Stimulated activated CD4-positive, alpha-beta T cell treated with anti-CD3 and anti-CD28 coated beads, Interleukin-1b, Interleukin-23, amount 100 ng/mL, for 24 hours (primary cell): ENCODE measurements at places on chromosomes 1 and 21.

DNA sequence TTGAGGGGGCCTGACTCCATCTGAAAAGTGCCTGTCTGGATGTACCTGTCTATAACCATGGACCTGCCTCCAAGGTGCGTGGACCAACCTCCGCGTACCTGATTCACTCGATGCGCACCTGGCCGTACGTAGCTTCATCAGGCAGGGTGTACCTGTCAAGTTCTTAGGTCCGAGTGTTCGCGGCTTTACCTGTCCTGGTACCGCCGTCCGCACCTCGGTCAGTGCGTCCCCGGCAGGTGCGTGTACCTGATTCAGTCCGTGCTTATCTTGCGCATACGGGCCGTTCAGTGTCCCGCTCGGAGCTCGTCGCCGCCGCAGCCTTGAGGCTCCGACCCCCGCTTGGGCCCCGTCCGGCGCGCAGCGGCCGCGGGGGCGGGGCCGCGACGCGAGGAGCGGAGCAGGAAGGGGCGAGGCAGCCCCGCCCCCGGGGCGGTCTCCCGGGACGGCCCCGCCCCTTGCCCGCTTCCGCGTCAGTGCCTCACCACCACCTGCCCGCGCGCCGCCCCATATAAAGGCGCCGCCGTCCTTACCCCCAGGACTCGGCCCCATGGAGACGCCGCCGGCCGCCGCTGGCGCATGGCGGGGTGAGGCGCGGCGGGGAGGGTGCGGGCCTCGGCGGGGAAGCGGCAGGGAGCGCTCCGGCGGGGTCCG, at the start of gene ZC3H12A:
Gene ZC3H12A, plus strand, starts transcription at position 535 of the 651 bp plus-strand sequence. CDS start 917 bp downstream, outside the sequence.
- DNase-seq = peak; percentile 85

- peak; percentile 5 for DNase-seq
Observed at GRCh38 chr1:6889875-6890480, 104.7 kb downstream of the CAMTA1 start.

GRCh38 chr1:31299365-31299764, 2.5 kb downstream of the ZCCHC17 start:
- DNase-seq = no peak

DNA sequence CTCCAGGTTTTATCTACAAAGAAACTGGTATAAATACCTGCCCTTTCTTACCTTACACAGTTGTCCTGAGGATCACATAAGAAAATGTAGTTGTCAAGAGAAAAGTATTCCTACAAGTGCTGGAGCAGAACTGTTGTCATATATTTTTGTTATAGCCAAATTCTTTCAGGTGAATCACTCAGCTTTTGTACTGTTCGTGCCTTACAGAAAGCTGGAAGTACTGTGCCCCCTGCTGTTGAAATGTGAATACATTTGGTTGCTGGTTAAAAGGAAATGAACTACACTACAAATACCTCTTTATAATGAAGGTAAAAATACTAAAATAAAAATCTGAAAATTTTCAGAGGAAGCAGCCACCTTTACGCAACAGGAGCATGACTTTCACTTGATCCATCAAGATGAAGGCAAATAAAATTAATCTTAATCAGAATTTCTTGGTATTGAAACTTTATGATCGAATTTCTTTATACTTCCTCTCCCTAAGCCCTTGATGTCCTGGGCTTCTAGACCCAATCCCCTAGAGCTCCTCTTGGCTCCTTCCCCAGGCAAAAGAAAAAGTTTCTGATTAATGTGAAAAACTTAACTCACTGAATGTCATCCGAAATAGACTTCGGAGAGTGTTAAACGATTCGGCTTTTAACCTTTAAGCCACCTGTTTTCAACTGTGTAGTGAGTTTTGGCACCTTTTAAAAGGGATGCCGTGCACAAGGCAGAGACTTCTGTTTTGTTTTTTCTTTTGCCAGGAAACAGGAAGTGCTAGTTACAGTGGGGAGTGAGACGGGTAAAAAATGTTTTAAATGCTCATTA, 12.5 kb downstream of the CHML start:
- DNase-seq = peak; percentile 7

GRCh38 chr1:167431261-167431908, 86.9 kb downstream of the CD247 start:
- DNase-seq = no peak

DNA sequence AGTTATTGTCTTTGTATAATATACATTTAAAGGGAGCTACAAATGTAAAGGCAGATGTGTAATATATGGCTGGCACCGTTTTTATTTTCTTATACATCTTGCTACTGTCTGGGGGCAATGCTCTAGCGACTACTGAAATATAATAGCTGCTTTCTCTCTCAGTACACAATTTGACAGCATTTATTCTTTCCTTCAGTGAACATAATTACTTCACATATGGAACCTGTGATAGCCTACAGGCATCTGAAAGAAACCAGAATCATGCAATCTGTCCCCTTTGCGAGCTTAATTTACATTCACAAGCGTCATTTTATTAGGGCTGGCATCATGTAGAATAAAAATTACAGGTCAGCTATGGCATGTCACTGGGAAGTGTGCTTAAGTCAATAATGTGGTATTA, 557.5 kb upstream of the PTBP2 start:
- no peak for DNase-seq

DNA sequence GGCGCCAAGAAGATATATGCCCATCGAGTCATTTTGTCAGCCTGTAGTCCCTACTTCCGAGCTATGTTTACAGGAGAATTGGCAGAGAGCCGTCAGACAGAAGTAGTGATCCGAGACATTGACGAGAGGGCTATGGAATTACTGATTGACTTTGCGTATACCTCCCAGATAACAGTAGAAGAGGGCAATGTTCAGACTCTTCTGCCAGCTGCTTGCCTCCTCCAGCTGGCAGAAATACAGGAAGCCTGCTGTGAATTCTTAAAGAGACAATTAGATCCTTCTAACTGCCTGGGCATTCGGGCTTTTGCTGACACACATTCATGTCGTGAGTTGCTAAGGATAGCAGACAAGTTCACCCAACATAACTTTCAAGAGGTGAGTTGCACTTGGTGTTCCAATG, 19.1 kb downstream of the KLHL20 start:
- no peak for DNase-seq

DNA sequence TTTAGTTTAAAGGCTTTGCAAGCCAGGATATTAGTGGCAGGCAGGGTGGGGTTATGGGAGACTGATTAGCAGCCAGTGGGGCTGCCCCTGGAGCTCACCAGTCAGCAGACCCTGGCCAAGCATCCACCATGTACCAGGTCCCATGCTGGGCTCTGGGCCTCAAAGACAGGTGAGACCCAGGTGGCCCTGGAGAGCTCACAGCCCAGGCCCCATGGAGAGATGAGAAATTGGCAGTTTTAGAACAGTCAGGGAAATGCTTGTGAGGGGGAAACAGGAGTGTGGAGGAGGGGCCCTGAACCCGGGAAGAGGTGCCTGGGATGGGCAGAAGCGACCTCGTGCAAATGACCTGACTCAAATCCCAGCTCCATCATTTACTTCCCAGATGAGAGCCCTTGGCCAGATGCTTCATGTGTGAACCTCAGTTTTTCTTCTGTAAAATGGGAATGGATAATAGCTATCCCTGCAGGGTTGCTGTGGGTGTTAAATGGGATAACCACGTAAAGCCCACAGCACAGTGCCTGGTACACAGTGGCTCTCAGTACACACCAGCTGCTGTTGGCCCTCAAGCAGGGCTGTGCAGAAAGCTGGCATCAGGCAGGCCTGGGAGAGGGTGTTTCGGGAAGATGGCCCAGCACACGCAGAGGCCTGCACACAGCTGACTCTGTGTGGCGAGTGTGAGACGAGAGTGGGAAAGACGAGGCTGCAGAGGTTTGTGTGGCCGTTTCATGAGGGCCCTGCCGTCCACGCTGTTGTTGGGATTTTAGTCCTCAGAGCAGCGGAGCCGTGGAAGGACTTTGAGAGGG, 518.5 kb downstream of the PTPRU start:
- DNase-seq = no peak

GRCh38 chr1:111234866-111235265, 7.4 kb downstream of the CHI3L2 start:
- DNase-seq = no peak

- DNase-seq = no peak
Observed at GRCh38 chr1:183586926-183587325, 3.3 kb downstream of the NCF2 start.

DNA sequence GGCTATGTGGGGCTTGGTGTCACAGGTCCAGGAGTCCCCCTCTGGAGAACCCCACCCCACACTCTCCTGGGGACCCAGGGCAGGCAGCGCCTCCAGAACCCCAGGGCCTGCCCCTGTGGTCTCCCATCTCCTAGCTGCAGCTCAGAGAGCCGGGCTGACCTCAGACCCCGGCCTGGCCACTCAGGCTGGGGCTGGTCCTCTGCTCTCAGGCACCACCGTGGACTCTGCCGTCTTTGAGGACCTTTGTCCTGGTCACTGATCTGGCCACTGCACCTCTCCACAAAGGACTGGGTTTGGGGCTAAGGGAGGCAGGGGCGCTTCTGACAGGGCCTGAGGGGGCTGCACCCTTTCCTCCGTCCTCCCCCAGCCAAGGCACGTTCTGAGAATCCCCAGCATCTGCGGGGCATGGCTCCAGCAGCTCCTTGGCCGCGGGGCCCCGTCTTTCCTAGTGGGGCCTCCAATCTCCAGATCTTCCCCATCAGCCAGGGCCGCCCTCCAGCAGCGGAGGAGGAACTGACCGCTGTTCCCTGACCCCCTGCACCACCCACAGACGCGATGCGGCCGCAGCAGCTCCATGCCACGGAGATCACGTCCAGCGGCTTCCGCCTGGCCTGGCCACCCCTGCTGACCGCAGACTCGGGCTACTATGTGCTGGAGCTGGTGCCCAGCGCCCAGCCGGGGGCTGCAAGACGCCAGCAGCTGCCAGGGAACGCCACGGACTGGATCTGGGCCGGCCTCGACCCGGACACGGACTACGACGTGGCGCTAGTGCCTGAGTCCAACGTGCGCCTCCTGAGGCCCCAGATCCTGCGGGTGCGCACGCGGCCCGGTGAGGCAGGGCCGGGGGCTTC, 3.3 kb downstream of the VWA1 start:
- DNase-seq = no peak

- no peak for DNase-seq
Observed at GRCh38 chr1:22088331-22088730, 35.8 kb downstream of the CDC42 start.

DNA sequence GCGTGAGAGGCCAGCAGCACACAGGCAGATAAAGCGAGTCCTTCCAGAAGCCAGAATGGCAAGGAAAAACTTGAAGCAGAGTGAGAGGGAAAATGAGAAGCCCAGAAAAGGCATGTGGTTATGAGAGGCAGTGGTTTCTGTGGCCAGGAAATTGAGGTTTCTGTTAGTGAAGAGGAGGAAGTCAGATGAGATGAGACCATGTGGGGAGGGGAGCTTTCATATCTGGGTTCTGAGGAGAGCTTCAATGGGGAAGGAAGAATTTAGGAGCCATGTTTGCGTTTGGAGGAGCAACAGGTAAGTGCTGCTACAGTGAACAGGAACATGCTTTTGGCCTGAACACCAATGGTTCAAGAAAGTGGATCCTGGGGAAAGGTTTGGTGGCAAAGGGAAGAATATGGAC, 6.1 kb upstream of the CD1A start:
- no peak for DNase-seq

GRCh38 chr1:207101720-207102119, 2.3 kb upstream of the C4BPA start:
- DNase-seq = no peak

GRCh38 chr21:15601390-15601789, 128.4 kb upstream of the USP25 start:
- no peak for DNase-seq

DNA sequence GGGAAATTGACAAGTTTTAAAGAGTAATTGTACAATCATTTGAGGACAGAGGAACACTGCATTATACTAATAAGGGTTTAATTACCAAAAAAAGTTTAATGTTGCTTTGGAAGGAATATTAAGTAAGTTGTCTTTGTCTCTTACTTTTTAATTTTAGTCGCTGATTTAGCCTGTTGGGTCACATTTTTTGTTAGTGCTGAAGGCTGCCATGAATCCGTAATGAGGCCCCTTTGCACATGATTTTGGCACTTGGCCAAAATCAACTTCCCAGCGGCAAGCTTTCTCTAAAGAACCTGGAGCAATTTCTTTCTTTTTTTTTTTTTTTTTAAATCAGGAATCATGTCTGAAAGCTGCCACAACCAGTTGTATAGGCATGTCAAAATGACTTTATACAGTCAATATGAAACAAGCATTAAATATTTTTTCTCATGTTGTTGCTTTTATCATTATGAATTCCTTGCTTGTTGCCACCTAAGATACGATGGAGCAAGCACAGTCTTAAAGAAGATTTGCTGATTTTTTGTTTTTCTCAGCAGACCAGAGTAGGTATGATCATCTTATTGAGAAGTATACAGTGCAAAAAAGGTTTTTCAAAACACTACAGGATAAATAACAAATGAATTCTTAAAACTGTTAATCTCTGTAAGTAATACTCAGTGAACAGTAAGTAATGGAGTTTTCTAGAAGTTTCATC, 690.4 kb downstream of the USP25 start:
- DNase-seq = no peak

GRCh38 chr1:173050865-173051264, at the start of gene TNFSF18:
TNFSF18 (minus strand) TSS chr1:173050941; CDS start chr1:173050896, 45 bp downstream.
- no peak for DNase-seq

DNA sequence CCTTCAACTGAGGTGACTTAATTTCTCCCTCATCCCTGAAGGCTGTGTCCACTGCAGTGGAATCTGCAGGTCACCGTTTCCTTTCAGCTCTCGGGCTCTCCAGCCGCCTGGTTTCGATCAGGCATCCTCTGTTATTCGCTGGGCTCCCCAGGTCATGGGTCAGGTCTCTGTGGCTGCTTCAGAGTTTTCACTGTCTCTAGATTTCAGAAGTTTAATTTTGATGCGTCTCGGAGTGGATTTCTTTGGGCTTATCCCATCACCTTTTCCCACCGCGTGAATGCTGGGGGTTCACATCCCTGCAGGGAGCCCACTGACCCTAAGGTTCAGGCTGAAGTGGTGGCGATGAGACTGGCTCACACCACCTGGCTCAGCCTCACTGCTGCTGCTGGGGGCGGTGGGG, 3.3 kb downstream of the ACTRT2 start:
- no peak for DNase-seq

DNA sequence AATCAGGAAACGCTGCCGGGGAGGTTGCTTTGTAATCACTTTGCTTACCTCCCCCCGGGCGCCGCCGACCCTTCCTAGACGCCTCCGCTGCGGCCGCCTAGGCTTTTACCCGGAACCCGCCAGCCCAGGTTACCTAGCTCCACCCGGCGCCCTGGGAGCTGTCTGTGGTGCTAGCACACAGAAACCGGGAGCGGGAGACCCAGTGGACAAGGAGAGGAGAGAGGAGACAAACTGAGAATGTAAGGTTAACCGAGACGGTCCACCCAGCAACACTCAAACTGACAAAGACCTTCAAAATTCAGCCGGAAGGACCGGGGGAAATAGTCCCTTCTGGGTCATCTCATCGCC, 9.8 kb downstream of the BARHL2 start:
- DNase-seq = no peak

GRCh38 chr1:6782151-6782550, 3.1 kb upstream of the CAMTA1 start:
- no peak for DNase-seq

GRCh38 chr21:38039841-38040240, 123.6 kb upstream of the KCNJ6 start:
- DNase-seq = no peak

- DNase-seq = no peak
Observed at GRCh38 chr1:162275622-162276175, 101.0 kb downstream of the SPATA46 start.
